ENCODE measurements at places on chromosomes 16 and 17. TPM values are rescaled to one million over a fixed set of nuclear protein-coding genes. Genes with fewer than 3 reads are reported as not detected.

- no peak for DNase-seq
- no peak overlapping the region for H3K4me3 ChIP-seq
- H3K27me3 ChIP-seq, result peaks cover 70% of the 10 kb centered on the region
- no peaks in the 10 kb centered on the region for H3K36me3 ChIP-seq
- peaks cover 8% of the 10 kb centered on the region for H3K4me1 ChIP-seq
- no peak overlapping the region for H3K27ac ChIP-seq
Measured at GRCh38 chr17:8063761-8064534, 23.6 kb downstream of the ALOX12B start.

ABCC12 gene
- not detected for total RNA-seq

ZNF385C gene
- not detected for total RNA-seq

DNA sequence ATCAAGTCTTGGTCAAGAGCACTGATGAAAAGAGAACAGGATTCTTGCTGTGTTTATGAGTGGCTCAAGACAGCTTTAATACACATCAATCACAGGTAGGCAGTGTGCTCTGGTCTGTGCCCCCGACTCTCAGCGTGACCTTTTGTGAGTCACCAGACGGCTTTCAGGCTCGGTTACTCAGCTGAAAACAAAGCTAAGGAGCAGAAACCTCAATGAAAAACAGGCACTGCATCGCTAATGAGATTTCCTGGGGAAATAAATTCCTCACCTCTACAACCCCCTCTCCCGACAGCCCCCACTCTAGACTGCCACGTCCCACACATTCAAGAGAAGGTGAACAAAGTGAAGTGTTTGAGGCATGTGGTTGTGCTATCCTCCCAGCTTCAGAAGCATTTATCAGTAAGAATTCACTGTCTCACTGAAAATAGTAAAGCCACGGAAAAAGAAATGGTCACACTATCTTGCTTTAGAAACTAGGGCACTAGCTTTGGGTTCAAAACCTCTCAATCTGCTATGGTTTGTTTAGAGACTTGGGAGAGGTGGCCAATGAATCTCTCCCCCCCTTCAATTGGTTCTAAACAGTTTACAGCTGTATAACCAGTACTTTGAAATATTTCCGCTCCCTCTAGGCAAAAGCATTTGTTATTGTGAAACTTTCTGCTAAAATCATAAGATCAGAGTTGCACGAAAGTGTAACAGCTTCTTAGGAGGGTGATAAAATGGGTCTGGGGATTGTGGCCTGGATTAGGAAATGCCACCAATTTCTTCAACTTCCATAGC lies 199.5 kb upstream of the PMFBP1 start:
- peaks cover 22% of the 10 kb centered on the region for H3K4me1 ChIP-seq
- H3K36me3 ChIP-seq, result peaks cover 5% of the 10 kb centered on the region
- peak overlapping the region; percentile 66 for H3K27ac ChIP-seq
- no peaks in the 10 kb centered on the region for H3K27me3 ChIP-seq

DNA sequence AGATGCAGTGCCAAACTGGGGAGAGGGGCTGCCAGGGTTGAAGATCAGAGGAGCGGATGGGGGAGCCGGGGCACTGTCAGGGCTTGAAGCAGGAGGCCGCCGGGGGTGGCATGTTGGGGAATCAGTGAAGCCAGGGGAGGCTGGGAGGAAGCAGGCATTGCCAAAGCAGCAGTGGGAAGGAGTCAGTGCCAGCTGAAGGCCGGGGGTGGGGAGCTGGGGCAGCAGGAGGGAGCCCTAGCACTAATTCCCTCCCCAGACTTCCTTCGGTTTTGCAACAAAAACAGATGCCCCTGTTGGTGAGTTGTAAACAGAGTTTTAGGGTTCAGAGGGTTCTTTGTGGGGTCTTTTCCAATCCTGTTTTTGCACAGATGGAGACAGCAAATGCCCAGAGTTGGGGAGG lies 10.9 kb upstream of the TAC4 start:
- H3K27ac ChIP-seq, result no peak overlapping the region
- H3K36me3 ChIP-seq, result no peaks in the 10 kb centered on the region
- H3K4me3 ChIP-seq, result no peak overlapping the region
- no peak for DNase-seq
- H3K4me1 ChIP-seq, result no peaks in the 10 kb centered on the region

DPEP3 gene
- not detected for total RNA-seq

DNA sequence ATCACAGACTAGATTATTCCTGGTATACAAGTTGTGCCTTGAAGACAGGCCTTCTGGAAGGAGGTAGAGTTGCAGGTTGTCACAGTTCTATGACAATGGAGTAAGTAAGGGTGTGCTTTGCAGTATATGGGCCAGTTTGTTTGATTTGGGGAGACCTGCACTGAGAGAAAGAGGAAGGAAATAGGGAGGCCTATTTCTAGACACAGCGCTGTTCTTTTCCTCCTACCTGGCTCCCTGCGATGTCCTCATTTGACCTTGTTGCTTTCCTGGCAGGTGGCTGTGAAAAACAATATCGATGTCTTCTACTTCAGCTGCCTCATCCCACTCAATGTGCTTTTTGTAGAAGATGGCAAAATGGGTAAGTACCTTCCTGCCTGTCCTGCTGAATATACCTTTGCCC lies 22.5 kb upstream of the RASL10B start:
- no peak overlapping the region for H3K4me3 ChIP-seq
- peaks cover 9% of the 10 kb centered on the region for H3K4me1 ChIP-seq
- H3K36me3 ChIP-seq, result peaks cover 17% of the 10 kb centered on the region
- no peak for DNase-seq

DNA sequence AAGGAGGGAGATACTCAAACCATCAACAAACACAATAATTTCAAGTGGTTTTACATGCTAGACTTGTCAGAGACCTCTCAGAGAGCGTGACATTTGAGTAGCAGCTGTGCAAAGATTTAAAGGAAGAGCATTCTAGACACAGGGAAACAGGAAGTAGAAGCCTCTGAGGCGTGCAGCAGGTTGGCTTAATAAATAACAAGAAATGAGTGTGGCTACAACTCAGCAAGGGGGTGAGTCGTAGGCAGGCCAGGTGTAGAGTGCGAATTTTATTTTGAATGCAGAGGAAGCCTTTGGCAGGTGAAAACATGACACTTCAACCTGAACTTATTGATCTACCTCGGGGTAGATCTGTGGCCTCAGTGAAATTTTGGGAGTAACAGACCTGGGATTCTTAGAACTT lies 73.2 kb upstream of the MRTFB start:
- no peak overlapping the region for H3K27ac ChIP-seq
- H3K4me1 ChIP-seq, result peaks cover 10% of the 10 kb centered on the region
- H3K36me3 ChIP-seq, result no peaks in the 10 kb centered on the region
- no peaks in the 10 kb centered on the region for H3K27me3 ChIP-seq
- H3K4me3 ChIP-seq, result no peak overlapping the region

DNA sequence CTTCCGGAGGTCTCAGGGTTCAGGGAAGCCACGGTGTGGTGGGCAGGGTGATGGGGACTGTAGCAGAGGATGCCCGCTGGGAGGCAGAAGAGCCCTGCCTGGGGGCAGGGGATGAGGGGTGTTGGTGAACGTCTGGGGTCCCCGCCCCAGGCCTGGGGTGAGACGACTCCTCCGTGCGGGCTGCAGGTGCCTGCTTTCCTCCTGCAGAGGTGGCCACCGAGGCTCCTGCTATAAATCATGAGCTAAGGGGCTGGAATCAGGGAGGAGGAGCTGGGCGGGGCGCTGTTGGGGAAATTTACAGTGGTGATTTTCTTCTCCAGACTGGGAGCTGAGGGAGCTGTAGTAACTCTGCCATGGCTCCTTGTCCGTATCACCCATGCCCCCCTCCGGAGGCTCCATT lies 167.0 kb downstream of the MRM1 start:
- DNase-seq, result no peak
- H3K4me3 ChIP-seq, result no peak overlapping the region
- H3K27me3 ChIP-seq, result peaks cover 32% of the 10 kb centered on the region
- H3K27ac ChIP-seq, result no peak overlapping the region
- H3K4me1 ChIP-seq, result no peaks in the 10 kb centered on the region

DUSP14 gene
- 34.4 TPM for total RNA-seq

GRCh38 chr16:66156538-66156937 lies 210.0 kb upstream of the CDH5 start:
- no peaks in the 10 kb centered on the region for H3K36me3 ChIP-seq
- no peak overlapping the region for H3K4me3 ChIP-seq
- no peak overlapping the region for H3K27ac ChIP-seq
- H3K4me1 ChIP-seq, result peaks cover 43% of the 10 kb centered on the region
- no peak for DNase-seq
- no peaks in the 10 kb centered on the region for H3K27me3 ChIP-seq

MAP2K6 gene
- total RNA-seq, result 2.8 TPM

- no peak overlapping the region for H3K27ac ChIP-seq
- H3K27me3 ChIP-seq, result no peaks in the 10 kb centered on the region
- no peaks in the 10 kb centered on the region for H3K4me1 ChIP-seq
- H3K36me3 ChIP-seq, result no peaks in the 10 kb centered on the region
- no peak overlapping the region for H3K4me3 ChIP-seq
Measured at GRCh38 chr16:34802396-34802795, 1343.0 kb downstream of the TP53TG3F start.

WNT3 gene
- total RNA-seq, result 2.4 TPM

DNA sequence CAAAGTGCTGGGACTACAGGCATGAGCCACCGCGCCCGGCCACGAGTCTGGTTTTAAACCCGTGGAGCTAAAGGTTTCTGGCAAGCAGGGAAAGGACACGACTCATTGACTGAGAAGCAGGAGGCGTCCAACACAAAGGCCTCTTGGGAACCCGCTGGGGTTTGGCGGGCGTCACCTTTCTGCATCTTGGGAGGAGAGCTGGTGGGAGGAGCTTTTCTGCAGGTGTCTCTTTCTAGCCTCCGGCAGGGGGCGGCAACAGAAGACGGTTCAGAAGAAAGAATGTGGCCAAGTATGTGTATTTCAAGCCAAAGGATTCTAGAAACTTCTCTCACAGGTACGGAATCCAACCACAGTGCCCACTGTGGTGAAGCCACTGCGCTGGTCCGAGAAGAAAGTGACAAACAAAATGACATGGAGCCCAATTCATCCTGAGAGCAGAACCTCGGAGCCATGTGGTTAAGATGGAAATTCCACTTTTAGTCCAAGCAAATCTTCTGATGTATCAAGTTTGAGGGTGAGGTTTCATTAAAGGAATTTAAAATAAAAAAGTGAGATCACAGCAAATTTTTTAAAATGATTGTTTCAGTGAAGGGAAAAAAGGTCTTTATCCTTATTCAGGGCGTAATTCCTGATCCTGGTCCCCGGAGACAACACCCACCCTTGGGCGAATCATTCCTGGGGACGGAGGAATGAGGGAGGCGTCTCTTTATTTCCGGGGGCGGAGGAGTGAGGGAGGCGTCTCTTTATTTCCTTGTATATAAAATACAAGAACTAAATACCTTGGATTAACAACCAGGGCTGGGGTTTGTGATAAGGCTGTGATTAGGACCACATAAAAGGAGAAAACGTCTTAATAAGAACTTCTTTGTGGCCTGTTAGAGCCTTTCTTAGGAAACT lies 97.6 kb downstream of the MRM3 start:
- H3K4me1 ChIP-seq, result peaks cover 77% of the 10 kb centered on the region
- no peak for DNase-seq
- H3K27me3 ChIP-seq, result no peaks in the 10 kb centered on the region
- H3K4me3 ChIP-seq, result peak overlapping the region; percentile 33

ALOXE3 gene
- not detected for total RNA-seq

GRCh38 chr16:53841884-53842283 lies 137.9 kb downstream of the FTO start:
- H3K27me3 ChIP-seq, result no peaks in the 10 kb centered on the region
- H3K27ac ChIP-seq, result no peak overlapping the region
- H3K4me3 ChIP-seq, result no peak overlapping the region
- peaks cover 4% of the 10 kb centered on the region for H3K36me3 ChIP-seq
- peaks cover 19% of the 10 kb centered on the region for H3K4me1 ChIP-seq
- no peak for DNase-seq

- H3K4me3 ChIP-seq, result peak overlapping the region; percentile 75
- H3K36me3 ChIP-seq, result no peaks in the 10 kb centered on the region
- DNase-seq, result peak; percentile 80
- H3K4me1 ChIP-seq, result peaks cover 30% of the 10 kb centered on the region
- H3K27ac ChIP-seq, result peak overlapping the region; percentile 94
Measured at GRCh38 chr16:68083861-68084503, 1.2 kb upstream of the NFATC3 start.

DNA sequence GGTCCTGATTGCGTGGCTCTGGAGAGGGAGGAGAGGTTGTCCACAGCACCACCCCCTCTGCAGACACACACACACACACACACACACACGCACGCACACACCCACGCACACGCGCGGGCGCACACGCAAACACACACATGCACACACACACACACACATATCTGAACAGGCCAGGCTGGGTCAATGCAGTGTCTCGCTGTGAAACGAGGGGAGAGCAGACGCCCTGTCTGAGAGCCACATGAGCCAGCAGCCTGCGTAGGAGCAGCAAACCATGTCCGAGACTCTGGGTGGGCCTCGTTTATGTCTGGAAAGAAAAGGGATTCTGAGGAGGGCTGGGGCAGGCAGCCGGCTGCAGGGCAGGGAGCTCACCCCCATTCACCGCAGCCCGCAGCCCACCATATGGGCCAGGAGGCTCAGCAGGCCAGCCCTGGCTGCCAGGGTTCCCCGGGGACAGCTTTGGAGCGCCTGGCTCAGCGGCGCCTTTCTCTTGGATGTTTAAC lies 93.3 kb upstream of the TNRC6C start:
- DNase-seq, result no peak
- no peak overlapping the region for H3K4me3 ChIP-seq
- H3K27ac ChIP-seq, result no peak overlapping the region
- peaks cover 5% of the 10 kb centered on the region for H3K4me1 ChIP-seq
- no peaks in the 10 kb centered on the region for H3K36me3 ChIP-seq

NOG gene
- not detected for total RNA-seq

DNA sequence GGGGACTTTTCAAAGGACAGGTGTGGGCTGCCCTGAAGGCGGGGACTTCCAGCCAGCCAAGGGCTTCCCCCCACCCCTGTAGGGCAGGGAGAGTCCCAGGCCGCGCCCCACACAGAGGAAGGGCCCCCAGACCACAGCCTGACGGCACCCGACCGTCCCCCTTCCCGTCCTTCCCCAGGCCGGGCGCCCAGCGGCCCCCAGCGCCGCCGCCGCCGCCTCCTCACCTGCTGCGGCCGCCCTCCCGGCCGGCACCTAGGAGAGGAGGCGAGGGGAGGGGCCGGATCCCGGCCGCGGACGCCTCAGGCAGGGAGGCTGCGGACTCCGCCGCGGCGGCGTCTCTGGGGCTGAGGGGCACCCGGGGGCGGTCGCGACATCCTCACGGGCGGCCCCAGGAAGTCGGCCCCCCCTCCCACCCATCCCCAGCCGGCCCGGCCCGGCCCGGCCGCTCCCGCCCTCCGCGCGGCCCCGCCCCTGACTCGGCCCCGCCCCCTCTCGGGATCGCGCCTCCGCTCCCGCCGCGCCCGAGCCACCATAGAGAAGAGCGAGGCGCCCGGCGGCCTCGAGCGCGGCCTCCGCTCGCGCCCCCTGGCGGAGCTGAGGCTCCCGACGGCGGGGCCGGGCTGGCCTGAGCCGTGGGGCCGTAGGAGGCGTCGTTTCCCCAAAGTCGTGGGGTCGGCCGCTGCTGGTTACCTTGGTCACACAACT lies 25.5 kb upstream of the RFFL start:
- H3K4me3 ChIP-seq, result peak overlapping the region; percentile 88
- peak; percentile 95 for DNase-seq
- H3K36me3 ChIP-seq, result no peaks in the 10 kb centered on the region
- peak overlapping the region; percentile 94 for H3K27ac ChIP-seq
- H3K4me1 ChIP-seq, result peaks cover 24% of the 10 kb centered on the region

- H3K36me3 ChIP-seq, result peaks cover 2% of the 10 kb centered on the region
- no peaks in the 10 kb centered on the region for H3K4me1 ChIP-seq
- no peak overlapping the region for H3K27ac ChIP-seq
- no peaks in the 10 kb centered on the region for H3K27me3 ChIP-seq
- no peak for DNase-seq
- H3K4me3 ChIP-seq, result no peak overlapping the region
Measured at GRCh38 chr17:3497101-3497500, 21.3 kb downstream of the ASPA start.

- DNase-seq, result no peak
- no peaks in the 10 kb centered on the region for H3K4me1 ChIP-seq
- H3K27ac ChIP-seq, result no peak overlapping the region
- peaks cover 34% of the 10 kb centered on the region for H3K27me3 ChIP-seq
- H3K4me3 ChIP-seq, result no peak overlapping the region
Measured at GRCh38 chr17:13265311-13265710, 247.5 kb upstream of the ELAC2 start.

All from osteocyte (in vitro differentiated cells).